Mucosa of descending colon (tissue), 3 donors: ENCODE measurements at places on chromosomes 4 and X.

- DNase-seq, result no peak
Measured at GRCh38 chrX:64427281-64427680, 32.0 kb upstream of the MTMR8 start.

DNA sequence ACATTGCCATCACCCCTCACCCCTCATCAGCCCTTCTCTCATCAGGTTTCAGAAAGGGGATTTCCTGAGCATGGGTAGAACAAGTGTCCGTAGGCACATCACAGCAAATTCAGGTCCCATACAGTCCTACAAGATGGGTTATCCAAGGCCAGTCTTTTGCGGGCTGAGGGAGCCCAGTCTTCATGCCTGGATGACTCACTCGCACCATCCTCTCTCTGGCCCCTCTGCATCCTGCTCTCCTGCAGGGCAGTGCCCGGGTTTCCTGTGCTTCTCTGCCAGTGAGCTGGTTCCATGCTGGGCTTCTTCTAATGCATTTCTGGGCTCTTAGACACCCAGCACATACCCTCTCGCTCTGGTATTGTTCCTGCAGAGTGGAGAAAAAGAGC, 7.3 kb upstream of the INTS6L start:
- DNase-seq, result no peak

DNA sequence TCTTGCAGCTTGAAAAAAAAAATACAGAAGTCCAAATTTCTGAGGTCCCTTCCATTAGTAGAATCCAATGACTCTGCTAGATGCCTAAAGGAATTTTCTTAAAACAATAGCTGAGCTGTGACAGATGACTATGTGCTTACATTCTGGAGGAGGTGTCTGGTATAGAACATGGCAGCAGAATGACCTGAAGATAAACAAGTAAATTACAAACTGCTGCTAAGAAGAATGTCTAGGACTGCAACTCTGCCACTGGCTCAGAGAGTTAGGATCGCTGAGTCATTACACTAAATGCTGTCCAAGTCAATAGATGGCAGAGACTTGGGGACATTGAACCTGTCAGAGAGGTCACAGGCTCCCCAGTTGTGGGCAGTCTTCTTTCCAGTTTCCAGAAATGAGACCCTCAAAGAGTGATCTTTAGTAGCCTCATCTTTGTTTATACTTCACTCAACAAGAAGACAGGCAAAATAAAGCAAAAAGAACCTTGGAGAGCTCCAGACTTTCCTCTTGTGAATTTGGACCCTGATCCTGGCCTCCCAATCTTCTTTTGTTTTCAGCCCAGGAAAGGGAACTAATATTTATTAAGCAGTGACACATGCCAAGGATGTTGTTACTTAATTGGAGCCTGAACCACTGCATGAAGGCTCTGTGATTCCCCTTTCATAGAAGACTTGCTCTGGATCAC, 56.4 kb upstream of the SCML1 start:
- no peak for DNase-seq

- DNase-seq, result no peak
Measured at GRCh38 chrX:903116-903515, 272.5 kb downstream of the SHOX start.

DNA sequence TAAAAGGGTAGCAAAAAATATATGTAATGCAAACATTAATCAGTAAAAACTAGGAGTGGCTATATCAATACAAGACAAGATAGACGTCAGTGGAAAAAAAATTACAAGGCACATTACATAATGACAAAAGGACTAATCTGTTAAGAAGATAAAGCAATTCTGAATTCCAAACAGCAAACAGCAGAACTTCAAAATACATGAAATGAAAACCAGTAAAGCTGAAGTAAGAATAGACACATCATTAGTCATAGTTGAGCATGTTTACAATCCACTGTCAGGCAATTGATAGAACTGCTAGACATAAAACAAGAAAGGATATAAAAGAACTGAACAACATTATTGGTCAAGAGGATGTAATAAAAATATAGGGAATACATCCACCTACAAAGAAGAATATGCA, 12.2 kb downstream of the SULT1B1 start:
- DNase-seq, result no peak

DNA sequence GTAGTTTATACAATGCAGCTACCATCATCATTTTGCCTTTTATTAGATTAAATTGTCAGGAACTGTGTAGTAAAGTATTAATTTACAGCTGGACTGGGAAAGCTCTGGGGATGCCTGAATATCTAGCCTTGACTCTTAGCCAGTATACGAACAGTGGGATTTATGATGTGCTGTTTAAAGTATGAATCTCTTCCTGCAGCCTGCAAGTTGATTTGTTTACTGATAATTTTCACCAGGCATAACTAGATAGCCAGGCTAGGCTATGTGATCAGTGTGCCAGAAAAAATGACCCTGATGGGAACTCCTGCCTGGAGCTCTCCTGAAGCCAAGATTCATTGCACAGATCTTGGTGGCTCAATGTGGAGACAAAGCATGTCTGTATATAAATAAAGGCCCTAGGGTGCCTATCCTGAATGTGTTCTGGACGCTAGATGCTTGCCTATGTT, 119.2 kb downstream of the SCLT1 start:
- no peak for DNase-seq

- DNase-seq, result no peak
Measured at GRCh38 chr4:100790836-100791615, 273.2 kb upstream of the EMCN start.
